ENCODE measurements at places on chromosomes 16 and 17.

DNA sequence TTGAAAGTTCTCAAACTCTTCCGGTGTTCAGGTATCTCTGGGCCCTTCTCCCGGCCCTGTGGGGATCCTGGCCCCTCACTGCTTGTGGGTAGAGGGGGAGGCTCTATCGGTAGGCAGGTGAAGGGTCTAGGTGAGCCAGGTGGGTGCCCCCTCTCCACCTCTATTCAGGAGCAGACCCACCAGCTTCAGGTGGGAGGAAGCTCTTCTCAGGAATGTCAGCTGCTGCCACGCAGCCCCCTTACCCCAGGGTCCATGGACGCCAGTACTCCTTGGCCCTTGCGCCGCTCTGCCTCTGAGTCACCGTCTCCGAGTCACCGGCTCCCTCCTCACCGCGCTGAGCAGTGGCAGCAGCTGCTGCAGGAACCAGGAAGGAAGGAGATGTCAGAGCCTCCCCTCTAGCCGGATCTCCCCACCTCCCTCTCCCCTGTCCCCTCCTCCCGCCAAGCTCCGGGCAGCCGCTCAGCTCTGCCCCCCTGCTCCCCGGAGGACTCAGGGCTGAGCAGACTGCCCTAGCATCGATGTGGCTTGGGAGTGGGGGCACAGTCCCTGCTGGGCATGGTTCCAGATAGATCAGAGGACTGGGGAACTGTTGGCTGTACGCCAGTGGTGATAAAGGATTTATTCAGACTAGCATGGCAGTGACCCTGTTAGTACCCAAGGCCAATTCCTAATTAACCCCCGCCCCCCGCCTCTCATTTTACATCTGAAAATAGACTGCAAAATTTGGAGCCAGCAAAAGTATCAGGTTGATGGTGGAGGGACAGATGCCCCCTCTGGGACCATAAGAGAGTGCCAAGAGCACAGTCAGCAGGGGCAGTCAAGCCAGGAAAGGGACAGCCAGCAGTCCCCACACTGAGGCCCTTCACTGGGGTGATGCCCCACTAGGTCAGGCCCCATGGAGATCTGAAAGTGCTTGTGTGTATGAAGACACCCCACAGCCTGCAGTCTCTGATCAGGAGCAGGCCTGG is at the start of gene OSBPL7:
TSS of gene OSBPL7 (minus strand) at position 371 of the 968 bp plus-strand sequence. CDS start 1,516 bp downstream, outside the sequence.
- peak; percentile 88 for DNase-seq

DNA sequence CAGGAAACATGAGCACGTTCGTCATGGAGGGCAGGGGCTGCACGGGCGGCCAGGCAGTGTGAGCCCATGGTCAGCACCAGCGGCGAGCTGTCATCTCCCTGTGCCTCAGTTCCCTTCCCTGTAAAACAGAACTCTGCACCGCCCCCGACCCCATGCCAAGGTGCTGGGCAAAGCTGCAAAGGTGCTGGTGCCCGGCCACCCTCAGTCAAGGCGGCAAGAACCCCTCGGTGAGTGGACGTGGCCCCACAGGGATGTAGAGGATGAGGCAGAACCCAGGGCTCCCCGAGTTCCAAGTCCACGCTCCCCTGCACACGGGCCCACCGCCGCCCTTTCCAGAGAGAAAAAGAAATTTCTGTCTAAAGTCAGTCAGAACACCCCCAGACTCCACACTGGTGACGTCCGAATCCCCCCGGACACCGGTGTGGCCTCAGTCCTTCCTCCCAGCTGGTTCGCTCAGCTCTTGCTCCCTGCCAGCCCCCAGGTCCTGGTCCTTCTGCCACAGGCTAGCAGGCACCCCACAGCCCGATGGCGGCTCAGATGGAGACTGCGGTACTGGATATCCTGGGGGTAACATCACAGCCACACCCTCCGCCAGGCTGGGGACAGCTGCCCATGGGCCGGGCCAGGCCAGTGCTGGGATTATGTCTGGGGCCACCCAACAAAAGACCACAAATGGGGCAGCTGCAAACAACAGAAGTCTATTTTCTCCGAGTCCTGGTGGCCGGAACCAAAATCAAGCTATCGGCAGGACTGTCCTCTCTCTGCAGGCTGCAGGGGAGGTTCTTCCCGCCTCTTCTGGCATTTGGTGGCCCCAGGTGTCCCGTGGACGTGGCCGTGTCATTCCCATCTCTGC is 14.4 kb upstream of the BAHCC1 start:
- DNase-seq: no peak

GRCh38 chr17:71922439-71922838 is 198.4 kb upstream of the SOX9 start:
- no peak for DNase-seq

GRCh38 chr16:24328835-24329452 is 72.8 kb downstream of the CACNG3 start:
- peak; percentile 5 for DNase-seq

GRCh38 chr16:14418795-14419225 is 211.2 kb downstream of the PARN start:
- DNase-seq: no peak

DNA sequence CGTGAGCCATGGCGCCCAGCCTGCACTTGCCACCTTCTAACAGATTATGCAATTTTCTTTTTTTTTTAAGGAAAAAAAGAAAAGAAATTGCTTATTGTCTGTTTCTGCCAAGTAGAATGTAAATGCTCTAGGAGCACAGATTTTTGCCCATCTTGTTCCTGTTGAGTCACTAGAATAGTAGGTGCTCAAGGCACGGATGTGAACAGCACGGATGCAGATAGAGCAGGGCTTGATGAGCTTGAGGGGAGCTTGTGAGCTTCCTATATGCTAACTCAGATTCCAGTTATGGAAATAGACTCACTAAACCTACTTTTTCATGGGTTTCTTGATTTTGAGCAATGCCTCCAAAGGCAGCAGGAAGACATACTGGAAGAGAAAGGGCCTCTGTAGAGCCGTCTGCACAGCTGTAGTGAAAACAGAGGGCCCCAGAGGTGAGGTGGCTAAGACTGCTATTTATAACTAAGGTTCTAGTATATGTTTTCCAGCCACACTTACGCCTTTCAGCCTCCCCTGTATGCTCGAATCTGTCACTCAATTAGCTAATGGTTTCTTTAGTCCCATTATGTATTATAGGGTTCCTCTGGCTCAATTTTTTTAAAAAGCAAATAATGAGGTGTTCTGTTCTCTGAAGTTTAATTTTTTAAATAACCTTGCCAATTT is 72.8 kb downstream of the WWP2 start:
- no peak for DNase-seq

DNA sequence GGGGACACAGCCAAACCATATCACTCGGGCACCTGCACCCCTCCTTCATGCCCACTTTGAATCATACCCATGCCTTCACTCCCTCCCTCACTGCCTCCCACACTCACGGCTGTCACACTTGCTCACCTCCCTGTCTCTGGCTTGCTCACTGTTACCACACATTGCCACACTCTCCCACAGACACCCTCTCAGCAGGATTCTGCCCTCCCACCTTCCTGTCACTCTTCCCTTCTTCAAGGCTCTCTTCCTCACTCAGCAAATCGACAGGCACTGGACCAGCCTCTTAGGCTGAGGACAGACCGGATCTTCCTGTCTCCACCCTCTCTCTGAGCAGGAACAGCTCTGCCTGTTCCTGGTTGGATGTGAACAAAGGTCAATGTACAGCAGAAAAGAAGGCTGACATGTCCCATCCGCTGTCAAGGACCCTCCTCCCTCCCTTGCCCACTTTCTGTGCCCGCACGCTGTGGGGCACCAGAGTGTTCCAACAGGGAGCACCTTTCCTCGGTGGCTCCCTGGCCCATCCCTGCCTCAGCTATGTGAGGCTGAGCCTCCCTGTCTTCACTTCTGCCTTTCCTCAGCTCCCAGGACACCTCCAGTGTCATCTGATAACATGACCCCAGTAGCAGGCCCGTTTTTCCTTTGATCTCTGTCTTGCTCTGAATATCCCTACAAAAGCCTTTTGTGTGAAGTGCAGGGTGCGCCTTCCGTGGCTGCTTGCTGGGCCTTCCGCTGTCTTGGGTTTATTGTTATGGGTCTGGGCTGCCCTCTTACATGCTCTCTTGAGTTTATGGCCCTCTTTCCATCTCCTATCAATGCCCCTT is 47.0 kb downstream of the CCDC182 start:
- DNase-seq: no peak

DNA sequence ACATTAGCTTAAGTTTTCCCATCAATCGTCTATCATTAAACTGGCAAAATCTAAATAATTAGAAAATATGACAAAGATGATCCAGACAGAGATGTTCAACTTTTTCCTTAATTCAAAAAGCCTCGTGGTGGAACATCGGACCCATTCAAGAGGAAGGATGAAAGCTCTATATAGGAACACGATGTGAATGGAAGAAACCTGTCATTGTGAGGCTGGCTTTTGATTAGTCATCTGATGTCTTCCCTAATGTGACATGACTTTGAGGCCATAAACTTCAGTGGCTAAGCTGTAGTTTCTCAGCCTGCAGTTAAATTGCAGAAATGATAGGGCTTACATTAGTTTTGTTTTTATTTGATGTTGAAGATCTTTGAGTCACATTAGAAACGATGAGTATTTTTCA is 1.0 kb downstream of the AMZ2 start:
- DNase-seq: no peak

- DNase-seq: no peak
Measured at GRCh38 chr16:66668777-66669444, 27.6 kb downstream of the CMTM4 start.

GRCh38 chr16:10827691-10828341 is 9.2 kb upstream of the TVP23A start:
- no peak for DNase-seq

GRCh38 chr17:29661213-29661612 is 38.5 kb upstream of the CORO6 start:
- peak; percentile 25 for DNase-seq

GRCh38 chr17:7858522-7858810 is 663 bp downstream of the CYB5D1 start:
- no peak for DNase-seq

GRCh38 chr17:74141612-74142011 is 61.9 kb upstream of the RPL38 start:
- DNase-seq: no peak

- DNase-seq: no peak
Measured at GRCh38 chr17:42846594-42847280, 2.4 kb downstream of the AOC2 start.

- no peak for DNase-seq
Measured at GRCh38 chr16:89583197-89583894, 7.8 kb downstream of the CPNE7 start.

- DNase-seq: no peak
Measured at GRCh38 chr16:48949636-48950035, 332.0 kb downstream of the CBLN1 start.

DNA sequence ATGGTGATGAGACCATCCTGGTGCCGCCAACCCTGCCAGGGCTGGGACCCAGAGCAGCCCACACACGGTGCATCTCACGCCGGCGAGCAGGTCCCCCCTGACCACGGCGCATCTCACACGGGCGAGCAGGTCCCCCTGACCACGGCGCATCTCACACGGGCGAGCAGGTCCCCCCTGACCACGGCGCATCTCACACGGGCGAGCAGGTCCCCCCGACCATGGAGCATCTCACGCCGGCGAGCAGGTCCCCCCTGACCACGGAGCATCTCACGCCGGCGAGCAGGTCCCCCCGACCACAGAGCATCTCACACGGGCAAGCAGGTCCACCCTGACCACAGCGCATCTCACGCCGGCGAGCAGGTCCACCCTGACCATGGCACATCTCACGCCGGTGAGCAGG is 59.2 kb downstream of the MRM3 start:
- DNase-seq: no peak

- no peak for DNase-seq
Measured at GRCh38 chr16:10391339-10391738, 5.5 kb downstream of the ATF7IP2 start.

- DNase-seq: peak; percentile 61
Measured at GRCh38 chr17:49031965-49032928, 35.1 kb downstream of the IGF2BP1 start.

DNA sequence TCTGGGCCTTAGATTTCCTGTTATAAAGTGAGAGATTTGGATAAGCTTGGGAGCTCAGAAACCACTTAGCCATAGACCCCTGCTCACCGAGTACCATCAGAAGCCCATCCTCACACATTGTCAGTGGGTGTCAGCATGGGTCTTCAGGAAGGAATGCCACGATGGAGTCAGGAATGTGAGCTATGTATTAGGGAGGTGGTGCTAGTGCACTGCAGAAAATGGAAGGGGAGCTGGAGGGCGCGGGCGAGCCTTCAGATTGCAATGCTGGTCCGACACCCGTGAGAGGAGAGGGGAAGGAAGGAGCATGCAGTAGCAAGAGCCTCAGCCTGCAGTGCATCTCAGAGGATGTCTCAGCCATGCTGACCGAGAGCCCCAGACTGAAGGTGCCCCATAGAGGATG is 294.5 kb downstream of the FOXL1 start:
- DNase-seq: no peak

DNA sequence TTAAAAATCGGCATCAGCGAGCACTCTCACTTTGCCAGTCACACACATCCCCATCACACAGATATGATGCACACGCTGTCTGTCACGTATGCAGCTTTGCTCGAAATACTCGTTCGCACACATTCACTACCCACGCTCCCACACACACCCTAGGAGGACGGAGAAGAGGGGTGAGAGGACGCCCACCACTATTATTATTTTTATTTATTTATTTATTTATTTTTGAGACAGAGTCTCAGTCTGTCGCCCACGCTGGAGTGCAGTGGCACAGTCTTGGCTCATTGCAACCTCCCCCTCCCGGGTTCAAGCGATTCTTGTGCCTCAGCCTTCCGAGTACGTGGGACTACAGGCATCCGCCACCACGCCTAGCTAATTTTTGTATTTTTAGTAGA is 30.4 kb downstream of the HASPIN start:
- DNase-seq: no peak

- DNase-seq: no peak
Measured at GRCh38 chr16:8110572-8111514, 479.5 kb downstream of the TMEM114 start.

GRCh38 chr17:17497065-17497844 is 1.1 kb upstream of the RASD1 start:
- DNase-seq: no peak

- DNase-seq: no peak
Measured at GRCh38 chr16:56700631-56701030, 18.4 kb downstream of the MT1X start.

GRCh38 chr16:78072275-78072674 is 27.2 kb upstream of the WWOX start:
- DNase-seq: peak; percentile 41

DNA sequence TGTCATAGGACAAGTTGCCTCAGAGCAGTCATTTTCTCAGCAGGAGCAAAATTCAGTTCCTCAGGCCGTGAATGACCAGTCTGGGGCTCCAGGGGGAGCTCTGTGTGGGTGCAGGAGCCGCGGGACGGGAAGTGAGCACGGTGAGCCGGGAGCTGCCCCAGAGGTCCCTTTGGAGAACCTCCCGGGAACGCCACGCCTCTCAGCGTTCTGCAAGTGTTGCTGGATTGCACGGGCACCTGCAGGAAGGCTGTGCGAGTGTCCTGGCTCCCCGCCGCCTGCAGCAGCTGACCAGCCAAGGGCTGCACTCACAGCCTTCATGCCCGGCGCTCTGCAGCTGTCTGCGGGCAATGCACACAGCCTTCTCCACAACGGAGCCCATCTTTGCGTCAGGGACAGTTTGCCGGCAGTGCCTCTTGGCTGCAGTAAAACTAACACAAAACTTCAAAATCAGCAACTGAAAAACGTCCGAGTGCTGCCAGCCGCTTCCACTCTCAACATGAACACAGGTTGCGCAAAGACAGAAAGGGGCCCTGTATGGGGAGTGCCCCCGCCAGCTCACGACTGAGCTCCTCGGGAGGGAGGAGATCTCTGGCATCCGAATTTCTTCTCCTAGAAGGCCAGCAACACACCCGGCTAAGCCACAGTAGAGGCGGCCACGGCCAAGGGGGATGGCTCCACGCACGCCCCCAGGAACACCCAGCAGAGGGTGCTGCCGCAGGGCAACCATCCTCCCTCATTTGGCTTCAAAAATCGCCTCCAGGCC is 16.0 kb downstream of the NDUFAF8 start:
- DNase-seq: peak; percentile 98

GRCh38 chr16:27326738-27327585 is 13.2 kb downstream of the IL4R start:
- DNase-seq: peak; percentile 76
